ENCODE measurements at places on chromosomes 4 and X.

GRCh38 chr4:173685831-173686210, 155.8 kb upstream of the HAND2 start:
- H3K36me3 ChIP-seq: no peaks in the 10 kb centered on the region
- H3K4me3 ChIP-seq: no peak overlapping the region
- no peaks in the 10 kb centered on the region for H3K27me3 ChIP-seq
- H3K27ac ChIP-seq: no peak overlapping the region

DNA sequence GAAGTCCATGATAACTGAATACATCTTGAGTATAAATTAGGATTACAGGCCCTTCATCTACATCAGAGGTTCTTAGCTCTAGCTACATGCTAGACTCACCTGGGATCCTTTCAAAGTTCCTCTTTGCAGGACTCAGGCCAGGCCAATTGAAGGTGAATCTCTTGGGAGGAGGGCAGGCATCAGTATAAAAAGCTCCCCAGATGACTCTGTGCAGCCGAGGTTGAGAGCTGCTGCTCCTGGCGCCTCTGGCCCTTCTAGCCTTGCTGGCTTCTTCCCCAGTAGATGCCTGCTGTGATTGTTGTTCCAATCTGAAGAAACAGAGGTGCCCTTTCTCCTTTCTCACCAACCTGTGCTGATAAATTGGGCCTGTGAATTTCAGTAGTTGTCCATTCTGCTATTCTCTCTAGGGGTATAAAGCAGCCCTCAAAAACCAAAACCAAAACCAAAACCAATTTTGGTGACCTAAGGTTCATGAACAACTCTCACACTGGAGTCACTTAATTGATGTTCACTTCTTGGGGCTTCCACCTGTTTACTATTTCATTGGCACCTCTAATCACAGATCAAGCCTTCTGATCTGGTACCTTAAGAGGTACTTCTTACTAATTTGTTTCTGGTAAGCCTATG, 78.7 kb downstream of the SUPT20HL2 start:
- no peaks in the 10 kb centered on the region for H3K36me3 ChIP-seq
- H3K4me1 ChIP-seq: no peaks in the 10 kb centered on the region
- no peak overlapping the region for H3K27ac ChIP-seq
- no peaks in the 10 kb centered on the region for H3K27me3 ChIP-seq
- H3K4me3 ChIP-seq: no peak overlapping the region

DNA sequence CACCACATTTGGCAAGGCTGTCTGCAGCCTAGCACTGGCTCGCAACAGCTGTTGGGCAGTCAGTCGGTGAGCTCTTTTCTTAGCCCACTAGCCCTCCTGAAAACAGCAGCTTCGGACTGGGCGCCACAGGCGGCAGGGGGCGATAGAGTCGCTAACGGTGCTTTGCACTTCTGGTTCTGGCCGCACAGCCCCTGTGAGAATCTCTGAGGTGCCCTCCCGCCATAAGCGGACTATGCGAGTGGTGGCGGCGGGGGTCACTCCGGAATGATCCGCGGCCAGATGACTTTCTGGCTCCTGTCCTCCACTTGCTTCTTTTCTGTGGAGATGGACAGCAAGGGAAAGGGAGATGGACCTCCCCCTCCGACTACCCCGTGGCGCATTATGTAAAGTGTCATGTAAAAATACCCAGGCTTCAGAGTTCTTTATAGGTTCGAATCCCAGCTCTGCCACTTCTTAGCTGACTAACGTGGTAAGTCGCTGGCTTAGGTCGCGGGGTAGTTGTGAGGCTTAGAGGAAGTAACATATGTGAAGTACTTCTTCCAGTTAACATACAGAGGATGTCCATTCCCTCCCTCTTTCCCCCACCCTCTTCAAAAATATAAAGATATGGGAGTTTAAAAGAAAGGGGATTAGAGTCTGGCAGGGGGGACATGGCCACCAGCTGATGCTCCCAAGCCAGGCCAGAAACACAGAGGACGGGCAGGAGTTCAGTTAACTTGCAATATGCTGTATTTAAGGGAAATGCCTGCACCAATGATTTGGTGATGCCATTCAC, 11.0 kb downstream of the ARHGAP36 start:
- no peak for DNase-seq
- no peak overlapping the region for H3K4me3 ChIP-seq
- H3K27me3 ChIP-seq: no peaks in the 10 kb centered on the region
- no peaks in the 10 kb centered on the region for H3K36me3 ChIP-seq
- H3K4me1 ChIP-seq: no peaks in the 10 kb centered on the region
- H3K27ac ChIP-seq: no peak overlapping the region

- peaks cover 5% of the 10 kb centered on the region for H3K4me1 ChIP-seq
- no peak overlapping the region for H3K27ac ChIP-seq
- no peaks in the 10 kb centered on the region for H3K36me3 ChIP-seq
Observed at GRCh38 chr4:177225605-177226004, 84.1 kb upstream of the NEIL3 start.

GRCh38 chrX:142251680-142252079, 46.6 kb upstream of the MAGEC2 start:
- DNase-seq: no peak
- no peak overlapping the region for H3K27ac ChIP-seq
- no peak overlapping the region for H3K4me3 ChIP-seq
- no peaks in the 10 kb centered on the region for H3K36me3 ChIP-seq
- H3K4me1 ChIP-seq: no peaks in the 10 kb centered on the region

- H3K27ac ChIP-seq: no peak overlapping the region
- no peak for DNase-seq
- no peaks in the 10 kb centered on the region for H3K36me3 ChIP-seq
- H3K27me3 ChIP-seq: no peaks in the 10 kb centered on the region
- H3K4me1 ChIP-seq: no peaks in the 10 kb centered on the region
- H3K4me3 ChIP-seq: no peak overlapping the region
Observed at GRCh38 chr4:153939570-153939969, 150.7 kb upstream of the SFRP2 start.

DNA sequence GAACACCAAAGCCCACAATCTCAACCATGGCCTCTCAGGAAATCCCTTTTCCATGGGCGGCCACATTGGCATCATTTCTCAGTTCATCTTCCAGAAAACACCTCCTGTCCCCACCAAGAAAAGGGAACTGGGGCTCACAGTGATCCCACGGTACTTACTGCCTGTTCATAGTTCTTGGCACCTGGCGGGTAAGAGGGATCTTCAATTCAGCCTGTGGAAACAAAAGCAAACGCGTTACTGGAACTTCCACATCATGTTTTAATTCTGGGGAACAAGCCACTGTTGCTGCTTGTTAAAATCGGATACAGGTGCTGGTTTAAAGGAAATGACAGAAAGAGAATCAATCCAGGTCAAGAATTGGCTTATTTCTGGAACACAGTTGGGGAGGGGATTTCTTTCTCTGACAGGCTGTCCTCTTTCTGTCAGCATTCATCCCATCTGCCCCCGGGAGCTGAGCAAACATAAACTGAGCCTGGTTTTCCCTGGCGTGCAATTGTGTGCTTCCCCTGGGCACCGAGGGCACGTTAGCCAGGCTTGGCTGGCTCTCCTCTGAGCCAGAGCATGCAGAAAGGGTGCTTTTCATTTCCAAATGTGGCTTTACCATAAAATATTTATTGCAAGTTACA, 16.8 kb downstream of the CLNK start:
- H3K36me3 ChIP-seq: no peaks in the 10 kb centered on the region
- no peak overlapping the region for H3K4me3 ChIP-seq
- peaks cover 12% of the 10 kb centered on the region for H3K4me1 ChIP-seq
- no peak overlapping the region for H3K27ac ChIP-seq
- H3K27me3 ChIP-seq: no peaks in the 10 kb centered on the region

- peaks cover 41% of the 10 kb centered on the region for H3K4me1 ChIP-seq
- peak overlapping the region; percentile 6 for H3K4me3 ChIP-seq
- no peak overlapping the region for H3K27ac ChIP-seq
- DNase-seq: no peak
- H3K36me3 ChIP-seq: no peaks in the 10 kb centered on the region
Observed at GRCh38 chr4:98447648-98448047, 186.5 kb downstream of the RAP1GDS1 start.
